Right kidney (tissue), 9 donors: ENCODE measurements at places on chromosomes 3 and 15.

GRCh38 chr3:188458756-188459155 lies 304.8 kb downstream of the LPP start:
- DNase-seq = no peak

DNA sequence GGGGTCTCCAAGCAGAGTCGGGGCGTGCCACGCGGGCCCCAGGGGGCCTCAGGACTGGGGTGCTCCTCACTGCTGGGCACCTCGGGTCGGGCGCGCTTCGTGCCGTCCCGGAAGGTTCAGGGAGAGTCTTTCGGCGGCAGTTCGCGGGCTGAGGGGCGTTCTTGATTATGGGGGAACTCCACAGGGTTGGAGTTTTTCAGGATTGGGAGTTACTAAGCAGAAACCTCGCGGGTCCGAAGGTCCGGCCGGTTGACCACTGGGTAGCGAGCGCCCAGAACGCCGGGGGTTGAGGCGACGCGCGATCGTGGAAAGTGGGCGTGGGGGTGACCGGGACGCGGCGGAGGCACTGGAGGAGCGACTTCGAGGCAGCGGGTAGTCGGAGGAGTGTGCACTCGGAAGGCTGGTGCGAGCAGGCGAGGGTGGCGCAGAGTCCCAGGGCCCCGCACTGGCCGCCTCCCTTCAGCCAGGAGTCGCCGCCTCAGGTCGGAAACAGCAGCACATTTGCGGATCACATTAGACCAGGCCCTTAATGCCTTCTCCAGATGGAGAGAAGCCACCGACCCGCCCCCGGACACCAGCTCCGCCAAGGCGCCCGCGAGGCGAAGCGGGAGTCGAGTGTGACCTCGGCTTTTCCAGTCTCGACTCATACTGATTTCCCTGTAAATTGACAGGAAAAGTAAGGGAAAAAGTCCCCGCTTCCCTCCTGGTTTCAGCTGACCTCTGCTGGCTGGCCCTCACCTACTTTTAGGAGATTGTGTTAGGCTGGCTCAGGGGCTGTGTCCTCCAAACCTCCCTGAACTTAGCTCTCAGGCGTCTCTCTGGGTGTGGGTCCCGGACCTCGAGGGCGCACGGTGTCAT lies 685 bp downstream of the ADAMTSL3 start:
- DNase-seq = peak; percentile 68

DNA sequence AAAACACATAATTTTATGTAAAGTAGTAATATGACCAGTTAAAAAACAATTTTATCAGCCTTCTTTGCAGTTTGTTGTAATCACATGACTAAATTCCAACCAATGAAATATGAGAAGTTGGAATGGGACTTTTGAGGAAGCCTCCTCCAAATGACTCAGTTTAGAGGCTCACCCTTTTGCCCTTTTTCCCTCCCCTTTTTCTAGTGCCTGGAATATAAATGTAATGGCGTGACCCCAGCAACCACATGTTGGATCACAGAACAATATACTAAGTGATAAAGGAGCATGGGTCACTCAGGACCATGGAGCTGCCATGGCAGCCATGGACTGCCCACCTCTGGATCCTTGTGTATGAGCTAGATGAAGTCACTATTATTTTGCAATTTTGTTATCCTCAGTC lies 48.8 kb upstream of the HEG1 start:
- no peak for DNase-seq

DNA sequence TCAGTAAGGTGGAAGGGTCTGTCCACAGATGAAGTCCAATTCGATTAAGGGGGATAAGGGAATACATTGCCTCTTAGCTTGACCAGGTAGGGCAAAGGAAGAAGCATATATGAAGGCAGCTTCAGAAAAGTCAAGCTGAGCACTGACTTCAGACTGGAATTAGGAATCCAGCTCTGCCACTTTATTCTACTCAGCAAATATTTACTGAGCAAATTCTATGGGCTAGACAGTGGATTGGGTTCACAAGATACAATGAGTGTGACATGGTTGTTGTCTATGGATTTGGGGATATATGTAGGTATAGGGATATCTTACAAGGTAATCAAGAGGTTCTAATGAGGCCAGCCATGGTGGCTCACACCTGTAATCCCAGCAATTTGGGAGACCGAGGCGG lies 526 bp downstream of the ADIPOQ start:
- no peak for DNase-seq

GRCh38 chr3:179717219-179717618 lies 64.4 kb downstream of the USP13 start:
- DNase-seq = no peak
